ENCODE measurements at places on chromosomes 5 and 9.

- DNase-seq: no peak
Observed at GRCh38 chr9:72540348-72540873, 19.0 kb downstream of the TMC1 start.

GRCh38 chr9:127897193-127897692, 2.2 kb downstream of the ST6GALNAC6 start:
- DNase-seq: no peak

- no peak for DNase-seq
Observed at GRCh38 chr9:91177661-91178280, 183.9 kb downstream of the AUH start.

DNA sequence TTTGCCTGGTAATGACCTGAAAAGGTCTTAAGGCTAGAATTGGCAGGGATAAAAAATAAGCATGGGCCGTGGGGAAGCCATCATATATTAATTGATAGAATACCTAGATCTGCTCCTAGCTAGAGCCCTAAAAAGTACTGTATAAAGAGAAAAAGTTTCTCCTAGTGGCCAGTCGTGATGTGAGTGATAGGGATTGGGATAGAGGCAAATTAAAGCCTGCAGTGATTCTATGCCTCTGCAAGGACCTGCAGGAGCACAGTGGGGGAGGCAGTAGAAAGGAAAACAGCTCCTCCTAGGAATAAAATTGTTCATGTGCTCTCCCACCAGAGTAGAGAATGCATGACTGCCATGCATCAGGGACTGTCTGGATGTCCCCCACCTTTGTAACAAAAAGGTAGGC, 56.2 kb upstream of the FTMT start:
- DNase-seq: no peak

DNA sequence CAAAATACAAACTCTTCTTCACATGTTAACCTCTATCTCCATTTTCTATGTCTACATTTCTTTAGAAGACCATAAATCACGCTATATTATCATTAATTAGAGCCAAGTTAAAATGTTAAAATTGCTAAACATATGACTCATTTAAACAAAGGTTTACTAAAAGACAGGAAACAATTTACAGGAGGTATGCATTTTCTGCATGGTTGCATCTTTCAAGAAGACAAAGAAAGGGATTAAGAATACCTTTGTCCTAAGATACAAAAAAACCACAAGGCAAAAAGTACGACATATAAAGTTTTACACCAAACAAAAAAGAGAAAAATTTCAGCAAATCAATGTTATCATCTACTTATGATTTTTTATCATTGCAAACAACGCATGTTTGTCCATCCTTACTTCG, 324.4 kb downstream of the PDE4D start:
- no peak for DNase-seq

GRCh38 chr5:107395632-107396350, 274.9 kb downstream of the EFNA5 start:
- no peak for DNase-seq

DNA sequence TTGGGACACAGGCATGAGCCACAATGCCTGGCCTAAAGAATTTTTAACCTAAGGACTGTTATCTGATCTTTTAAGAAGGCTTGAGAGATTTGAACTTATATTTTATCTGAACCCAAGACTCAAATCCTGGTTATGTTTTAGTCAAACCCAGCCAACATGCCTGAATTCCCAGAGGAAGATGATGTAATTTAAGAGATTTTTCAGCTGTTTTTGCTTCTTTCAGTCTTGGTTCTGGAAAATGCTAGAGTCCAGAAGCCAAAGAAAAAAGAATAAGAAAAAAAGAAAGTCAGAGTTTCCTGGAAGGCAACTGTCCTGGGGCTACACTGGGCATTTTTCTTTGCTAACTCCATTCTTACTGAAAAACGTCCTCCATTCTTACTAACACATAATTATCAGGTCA, 85.8 kb downstream of the SNX18 start:
- DNase-seq: no peak

DNA sequence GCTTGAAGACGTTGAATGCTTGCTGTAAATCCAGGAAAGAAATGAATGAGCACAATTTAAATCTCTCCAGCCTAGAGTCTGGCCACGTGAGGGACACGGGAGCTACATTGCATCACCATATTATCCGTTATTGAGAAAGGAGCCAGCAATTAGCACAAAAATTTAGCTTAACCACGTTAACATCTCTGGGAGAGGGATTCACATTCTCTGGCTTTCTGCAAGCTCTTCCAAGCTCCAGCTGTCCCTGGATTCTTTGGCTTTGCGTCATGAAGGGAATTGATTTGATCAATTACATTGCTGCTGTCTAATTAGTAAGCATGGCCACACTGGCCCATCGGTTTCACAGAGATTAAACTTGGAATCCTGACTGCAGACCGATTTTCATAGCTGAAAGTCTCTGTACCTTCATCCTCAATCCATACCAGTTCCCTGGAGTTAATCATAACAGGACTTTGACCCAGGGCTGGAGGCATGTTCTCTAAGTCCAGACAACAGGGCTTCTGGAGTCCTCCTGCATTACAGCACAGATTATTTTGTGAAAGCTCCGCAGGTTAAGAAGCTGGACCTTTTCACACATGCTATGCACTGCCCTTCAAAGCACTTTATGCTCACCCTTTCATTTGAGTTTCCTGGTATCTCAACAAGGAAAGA, 31.6 kb downstream of the ADRA1B start:
- DNase-seq: no peak

- no peak for DNase-seq
Observed at GRCh38 chr5:31273631-31274378, 80.3 kb downstream of the CDH6 start.

- DNase-seq: no peak
Observed at GRCh38 chr5:65750938-65751337, 28.9 kb downstream of the NLN start.

DNA sequence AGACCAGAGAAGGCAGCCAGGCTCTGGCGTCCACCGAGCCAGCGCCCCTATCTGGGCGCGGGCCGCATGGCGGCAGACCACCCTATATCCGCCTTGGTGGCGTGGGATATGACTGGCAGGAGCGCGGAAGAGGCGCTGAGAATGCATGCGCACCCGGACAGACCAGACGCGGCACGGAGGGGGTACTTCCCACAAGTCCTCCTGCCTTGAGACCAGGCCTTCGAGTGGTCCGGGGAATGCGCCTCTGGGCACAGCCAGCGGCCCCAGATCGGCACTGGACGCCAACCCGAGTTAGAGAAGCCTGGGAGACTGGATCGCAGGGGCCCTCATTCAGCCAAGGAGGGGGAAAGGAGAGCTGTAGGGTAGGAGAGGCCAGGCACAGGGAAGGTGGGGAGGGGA, 2.5 kb upstream of the LMX1B start:
- DNase-seq: no peak

DNA sequence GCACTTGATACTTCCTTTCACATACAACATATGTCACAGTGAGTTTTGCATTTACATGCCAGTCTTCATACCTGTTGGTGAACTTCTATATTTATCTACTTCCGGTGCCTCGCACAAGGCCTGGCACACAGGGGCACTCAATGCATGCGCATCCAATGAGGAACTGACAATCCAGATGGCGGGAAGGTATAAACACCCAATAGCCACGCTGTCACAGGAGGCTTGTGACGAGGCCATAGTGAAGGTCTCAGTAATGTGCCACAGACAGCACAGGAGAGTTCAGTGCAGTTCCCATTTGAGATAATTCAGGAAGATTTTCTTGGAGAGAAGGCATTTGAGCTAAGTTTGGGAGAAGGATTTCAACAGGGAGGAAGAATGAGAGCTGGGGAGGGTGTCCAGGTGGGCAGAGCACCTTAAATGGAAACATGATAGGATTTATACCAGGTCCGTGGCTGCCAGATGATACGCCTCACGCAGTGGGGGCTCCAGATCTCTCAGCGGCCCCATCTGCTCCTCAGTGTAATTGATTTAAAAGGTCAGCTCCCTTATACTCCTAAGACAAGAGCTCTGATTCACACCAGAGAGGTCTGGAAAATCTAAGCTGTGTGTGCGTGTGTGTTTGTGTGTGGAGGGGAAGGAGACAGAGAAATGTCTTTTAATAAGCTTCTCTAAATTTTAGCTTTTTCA, 206.2 kb downstream of the DCP2 start:
- DNase-seq: no peak

GRCh38 chr5:56467176-56467717, 234.1 kb upstream of the ANKRD55 start:
- no peak for DNase-seq

DNA sequence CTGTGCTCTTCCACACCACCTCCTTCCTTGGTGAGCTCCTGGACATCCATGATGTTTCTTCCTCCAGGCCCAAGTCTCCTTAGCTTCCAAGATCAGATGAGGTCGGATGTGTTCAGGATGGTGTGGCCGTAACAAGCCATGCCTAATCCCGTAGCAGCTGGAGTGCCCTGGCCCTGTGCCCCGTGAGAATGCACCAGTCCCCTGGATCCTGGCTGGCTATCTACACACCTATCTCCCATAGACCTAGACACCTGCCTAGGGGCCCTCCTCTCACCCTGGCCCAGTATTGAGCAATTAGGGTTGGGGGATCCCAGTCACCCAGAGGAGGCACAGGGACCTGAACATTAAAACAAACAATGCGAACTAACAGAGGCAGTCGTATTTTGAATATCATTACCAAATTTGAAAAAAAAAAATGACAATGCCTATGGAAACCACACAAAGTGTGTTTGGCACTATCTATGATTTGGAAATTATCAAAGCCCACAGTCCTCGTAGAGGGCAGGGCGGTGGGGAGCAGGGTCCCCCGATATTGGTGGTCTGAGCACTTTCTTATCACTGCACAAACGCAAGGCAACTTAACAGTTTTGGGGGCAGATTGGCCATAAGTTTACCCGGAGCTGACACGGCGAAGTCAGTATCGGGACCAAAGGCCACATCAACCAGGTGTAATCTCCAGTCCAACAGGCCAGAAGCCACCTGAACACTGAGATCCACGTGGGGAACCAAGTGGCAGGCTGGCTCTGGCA, 13.2 kb downstream of the ENG start:
- DNase-seq: no peak

GRCh38 chr9:68614121-68614520, 73.4 kb upstream of the TMEM252 start:
- no peak for DNase-seq

DNA sequence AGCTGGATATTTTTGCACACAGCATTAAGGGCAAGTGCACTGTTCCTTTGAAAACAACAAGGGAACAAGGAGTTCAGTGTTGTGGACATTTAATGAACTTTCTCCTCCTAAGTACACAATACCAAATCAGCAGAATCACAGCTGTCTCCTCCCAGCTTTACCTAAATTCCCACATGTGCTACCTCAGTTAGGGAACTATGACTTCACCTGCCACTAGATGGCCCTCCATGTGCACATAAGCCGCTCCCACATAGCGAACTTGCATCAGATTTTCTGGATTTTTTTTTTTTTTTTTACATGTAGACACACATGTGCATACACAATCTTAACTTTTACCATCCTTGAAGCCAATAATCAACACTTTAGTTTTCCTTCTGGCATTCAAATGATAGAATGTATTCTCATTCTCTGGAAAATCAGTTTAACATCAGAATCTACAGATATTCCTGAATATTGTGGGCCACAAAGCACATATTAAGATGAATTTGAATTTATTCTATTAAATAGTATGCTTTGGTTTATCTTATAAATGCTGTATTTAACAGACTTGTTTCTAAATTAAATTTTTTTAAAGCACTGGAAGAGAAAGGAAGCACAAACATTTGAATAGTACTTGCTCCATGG, 123.6 kb downstream of the PALM2AKAP2 start:
- DNase-seq: no peak

GRCh38 chr9:86707932-86708510, 239.3 kb downstream of the GAS1 start:
- no peak for DNase-seq

GRCh38 chr5:36236801-36237200, 4.9 kb downstream of the NADK2 start:
- no peak for DNase-seq

DNA sequence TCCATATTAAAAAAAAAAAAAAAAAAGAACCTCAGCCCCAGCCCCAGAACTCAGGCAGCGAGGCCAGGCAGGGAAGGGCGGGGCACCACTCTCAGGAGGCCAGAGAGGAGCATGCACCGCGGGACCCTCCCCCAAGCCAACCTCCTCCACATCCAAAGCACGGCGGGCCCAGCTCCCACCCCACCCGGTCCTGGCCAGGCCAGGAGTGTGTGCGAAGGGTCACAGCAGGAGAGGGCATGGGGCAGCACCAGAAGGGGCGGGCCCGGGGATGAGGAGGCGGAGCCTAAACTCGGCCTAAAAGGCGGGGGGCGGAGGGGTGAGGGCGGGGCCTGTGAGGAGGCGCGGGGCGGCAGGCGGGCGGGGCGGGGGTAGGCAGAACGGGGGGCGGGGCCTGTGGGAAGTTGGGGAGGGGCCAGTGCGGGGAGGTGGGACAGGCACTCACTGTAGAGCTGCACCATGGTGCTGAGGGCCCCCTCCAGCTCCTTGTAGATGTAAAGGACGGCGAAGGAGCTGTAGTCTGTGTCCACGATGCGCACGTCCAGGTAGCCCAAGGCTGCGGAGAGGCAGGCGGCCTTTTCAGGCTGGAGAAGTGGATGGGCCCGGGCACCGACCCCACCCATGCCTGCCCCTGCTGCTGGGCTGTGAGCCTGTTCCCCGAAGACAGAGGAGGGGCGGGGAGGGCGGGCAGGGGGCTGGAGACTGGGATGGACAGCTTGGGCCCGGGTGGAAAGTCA, 1.2 kb downstream of the LCN15 start:
- DNase-seq: no peak

DNA sequence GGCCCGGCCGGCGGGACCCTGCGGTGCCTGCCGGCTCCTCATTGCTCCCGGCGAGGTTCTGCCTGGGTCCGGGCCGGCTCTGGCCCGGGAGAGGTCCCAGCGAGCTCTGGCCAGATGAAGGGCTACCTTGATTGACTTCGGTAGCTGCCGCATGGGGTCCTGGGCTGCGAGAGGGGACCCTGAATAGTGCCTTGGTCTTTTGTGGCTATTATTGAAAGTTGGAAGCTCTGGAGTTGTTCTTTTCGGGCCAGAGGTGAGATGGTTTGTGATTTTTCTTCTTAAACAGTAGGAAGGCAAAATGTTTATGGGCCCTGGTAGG, 635 bp downstream of the NAA35 start:
- no peak for DNase-seq

DNA sequence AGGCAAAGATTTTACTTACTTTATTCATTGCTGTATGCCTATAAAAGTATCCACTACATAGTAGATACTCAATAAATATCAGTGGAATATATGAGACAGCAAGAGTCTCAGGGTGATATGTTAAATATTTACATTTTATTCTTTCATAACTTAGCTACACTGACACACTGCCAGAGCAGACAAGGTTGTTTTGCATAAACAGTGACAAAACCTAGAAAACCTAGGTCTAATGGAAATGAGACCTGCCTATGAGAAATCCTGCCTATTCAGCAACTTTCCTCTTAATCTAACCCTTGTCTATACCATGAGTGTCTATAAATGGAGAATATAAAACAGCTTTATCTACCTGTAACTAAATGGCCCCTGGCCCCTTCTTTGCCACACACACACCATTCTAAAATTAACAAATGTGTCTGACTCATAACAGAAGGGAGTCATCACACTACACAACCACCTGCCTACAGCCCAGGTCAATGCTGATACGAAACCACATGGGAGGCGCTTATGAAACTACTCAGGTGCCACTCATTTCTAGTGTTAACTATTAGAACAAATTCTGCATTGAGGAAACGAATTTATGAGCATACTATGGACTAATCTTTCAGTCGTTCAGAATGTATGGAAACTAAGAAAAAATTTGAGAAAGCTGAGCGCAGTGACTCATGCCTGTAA, 60.3 kb downstream of the UBAP2 start:
- no peak for DNase-seq

Data from KG1 (cell line).